ENCODE measurements at places on chromosomes 16 and 17. TPM values are rescaled to one million over a fixed set of nuclear protein-coding genes. Genes with fewer than 3 reads are reported as not detected.

DNA sequence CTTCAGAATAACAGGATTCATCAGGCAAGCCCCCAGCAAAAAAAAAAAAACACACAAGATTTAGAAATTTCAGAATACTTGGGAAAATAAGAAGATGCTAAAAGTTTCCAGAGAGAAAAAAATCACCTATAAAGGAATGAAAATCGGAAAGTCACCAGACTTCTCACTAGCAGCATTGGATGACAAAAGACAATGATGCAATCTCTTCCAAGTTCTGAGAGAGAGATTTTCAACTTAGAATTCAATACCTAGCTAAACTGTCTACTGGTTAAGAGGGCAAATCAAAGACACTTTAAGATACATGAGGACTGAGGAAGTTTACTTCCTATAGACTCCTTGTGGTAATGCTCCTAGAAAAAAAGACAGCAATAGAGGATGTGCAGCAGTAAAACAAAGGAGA lies 23.9 kb upstream of the TNS4 start:
- peaks cover 6% of the 10 kb centered on the region for H3K27me3 ChIP-seq
- no peak overlapping the region for H3K4me3 ChIP-seq
- H3K4me1 ChIP-seq = peaks cover 44% of the 10 kb centered on the region
- DNase-seq = no peak
- no peak overlapping the region for H3K27ac ChIP-seq

GRCh38 chr16:35733971-35734702 lies 2274.7 kb downstream of the TP53TG3F start:
- no peaks in the 10 kb centered on the region for H3K4me1 ChIP-seq
- H3K36me3 ChIP-seq = no peaks in the 10 kb centered on the region
- no peak for DNase-seq
- no peak overlapping the region for H3K27ac ChIP-seq
- H3K27me3 ChIP-seq = no peaks in the 10 kb centered on the region

The BRIP1 gene
- polyA plus RNA-seq = 0.72 TPM

The C17orf67 gene
- 0.83 TPM for polyA plus RNA-seq
